ENCODE measurements at places on chromosomes 4 and X. TPM values are rescaled to one million over a fixed set of nuclear protein-coding genes. Genes with fewer than 3 reads are reported as not detected.

GRCh38 chr4:114399105-114399504 is 199.5 kb upstream of the UGT8 start:
- no peak overlapping the region for H3K4me3 ChIP-seq
- H3K27me3 ChIP-seq, result no peaks in the 10 kb centered on the region
- no peak overlapping the region for H3K27ac ChIP-seq
- DNase-seq, result no peak

GRCh38 chrX:22247169-22247568 is 25.5 kb upstream of the CBLL2 start:
- H3K36me3 ChIP-seq, result peaks cover 3% of the 10 kb centered on the region
- H3K27ac ChIP-seq, result no peak overlapping the region
- no peaks in the 10 kb centered on the region for H3K4me1 ChIP-seq
- no peak for DNase-seq

Gene CXCL11
- not detected for total RNA-seq

Gene KLHL15
- total RNA-seq, result 16.5 TPM

- peaks cover 4% of the 10 kb centered on the region for H3K36me3 ChIP-seq
- H3K4me3 ChIP-seq, result no peak overlapping the region
- no peak overlapping the region for H3K27ac ChIP-seq
- no peaks in the 10 kb centered on the region for H3K4me1 ChIP-seq
- DNase-seq, result no peak
Observed at GRCh38 chrX:17501746-17502145, 126.7 kb downstream of the NHS start.

DNA sequence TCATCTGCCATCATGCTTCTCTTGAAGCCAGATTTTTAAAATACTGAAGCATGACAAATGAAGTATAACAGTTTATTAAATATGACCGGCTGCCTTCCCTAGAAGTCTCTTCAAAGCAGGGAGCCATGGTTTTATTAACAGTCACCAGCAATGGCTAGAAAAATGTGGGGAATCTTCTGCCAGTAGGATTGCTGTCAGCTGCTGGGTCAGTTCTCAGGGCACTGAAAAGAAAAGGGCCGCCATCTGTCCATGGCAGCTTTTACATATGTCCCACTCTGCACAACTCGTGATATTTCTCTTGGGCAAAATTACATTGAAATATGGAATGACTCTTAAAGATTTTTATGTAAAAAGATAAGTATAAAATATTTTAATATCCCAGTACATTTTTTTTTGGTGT is 2.8 kb downstream of the CCNG2 start:
- H3K4me1 ChIP-seq, result peaks cover 41% of the 10 kb centered on the region
- H3K4me3 ChIP-seq, result peak overlapping the region; percentile 98
- no peak for DNase-seq
- no peak overlapping the region for H3K27ac ChIP-seq

Gene SSX4B
- total RNA-seq, result not detected

GRCh38 chr4:151409470-151410313 is 716 bp downstream of the FHIP1A start:
- H3K27me3 ChIP-seq, result peaks cover 65% of the 10 kb centered on the region
- H3K36me3 ChIP-seq, result no peaks in the 10 kb centered on the region
- peak overlapping the region; percentile 92 for H3K4me3 ChIP-seq
- no peak overlapping the region for H3K27ac ChIP-seq
- peaks cover 18% of the 10 kb centered on the region for H3K4me1 ChIP-seq

DNA sequence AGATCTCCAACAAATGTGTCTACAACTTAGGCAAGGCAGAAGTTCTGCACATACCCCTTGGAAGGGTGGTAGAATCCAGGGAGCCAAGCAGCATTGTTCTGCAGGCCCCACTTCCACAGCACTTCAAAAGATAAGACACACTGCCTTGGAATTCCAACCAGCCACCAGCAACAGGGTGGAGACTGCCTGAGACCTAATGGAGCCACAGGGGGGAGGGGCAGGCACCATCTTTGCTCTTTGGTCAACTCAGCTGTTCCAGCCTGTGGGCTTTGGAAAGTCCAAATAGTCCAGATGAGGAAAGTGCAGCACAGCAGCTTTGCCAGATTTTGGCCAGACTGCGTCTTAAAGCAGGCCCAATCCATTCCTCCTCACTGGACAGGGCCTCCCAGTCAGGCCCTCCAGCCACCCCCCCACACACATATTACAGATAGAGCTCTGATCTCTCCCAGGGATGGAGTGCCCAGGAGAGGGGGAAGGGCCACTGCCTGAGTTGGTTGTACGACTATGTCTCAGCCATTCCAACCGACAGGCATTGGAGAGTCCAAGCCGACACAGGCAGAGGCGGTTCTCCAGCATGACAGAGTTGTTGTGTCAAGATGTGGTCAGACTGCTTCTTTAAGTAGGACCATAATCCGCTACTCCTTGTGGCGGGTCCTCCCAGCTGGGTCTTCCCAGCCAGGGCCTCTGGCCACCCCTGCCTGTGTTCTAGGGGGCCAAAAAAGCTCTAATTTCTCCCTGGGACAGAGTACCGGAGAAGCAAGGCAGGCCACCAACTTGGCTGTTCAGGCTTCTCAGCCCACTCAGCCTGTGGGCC is 42.5 kb upstream of the ANTXR2 start:
- H3K36me3 ChIP-seq, result no peaks in the 10 kb centered on the region
- H3K27ac ChIP-seq, result no peak overlapping the region

- DNase-seq, result no peak
- H3K27ac ChIP-seq, result no peak overlapping the region
- H3K4me1 ChIP-seq, result peaks cover 8% of the 10 kb centered on the region
- peaks cover 28% of the 10 kb centered on the region for H3K36me3 ChIP-seq
- H3K4me3 ChIP-seq, result no peak overlapping the region
- H3K27me3 ChIP-seq, result no peaks in the 10 kb centered on the region
Observed at GRCh38 chr4:1825326-1825725, 30.6 kb downstream of the LETM1 start.

Gene PABPC5
- 10.0 TPM for total RNA-seq

GRCh38 chr4:154741131-154741665 is 2.6 kb upstream of the LRAT start:
- no peaks in the 10 kb centered on the region for H3K36me3 ChIP-seq
- H3K27me3 ChIP-seq, result peaks cover 84% of the 10 kb centered on the region
- DNase-seq, result no peak
- H3K4me1 ChIP-seq, result peaks cover 25% of the 10 kb centered on the region

Gene FAM9C
- 0.25 TPM for total RNA-seq

- no peak overlapping the region for H3K27ac ChIP-seq
- DNase-seq, result no peak
- no peaks in the 10 kb centered on the region for H3K27me3 ChIP-seq
- H3K4me3 ChIP-seq, result no peak overlapping the region
Observed at GRCh38 chr4:54746218-54746617, 88.5 kb downstream of the KIT start.

GRCh38 chr4:10737337-10737736 is 52.8 kb upstream of the CLNK start:
- H3K36me3 ChIP-seq, result no peaks in the 10 kb centered on the region
- H3K4me1 ChIP-seq, result peaks cover 7% of the 10 kb centered on the region
- DNase-seq, result no peak
- H3K27ac ChIP-seq, result no peak overlapping the region
- peaks cover 5% of the 10 kb centered on the region for H3K27me3 ChIP-seq
- H3K4me3 ChIP-seq, result no peak overlapping the region

GRCh38 chr4:73707269-73707875 is 33.0 kb upstream of the CXCL8 start:
- no peak for DNase-seq

DNA sequence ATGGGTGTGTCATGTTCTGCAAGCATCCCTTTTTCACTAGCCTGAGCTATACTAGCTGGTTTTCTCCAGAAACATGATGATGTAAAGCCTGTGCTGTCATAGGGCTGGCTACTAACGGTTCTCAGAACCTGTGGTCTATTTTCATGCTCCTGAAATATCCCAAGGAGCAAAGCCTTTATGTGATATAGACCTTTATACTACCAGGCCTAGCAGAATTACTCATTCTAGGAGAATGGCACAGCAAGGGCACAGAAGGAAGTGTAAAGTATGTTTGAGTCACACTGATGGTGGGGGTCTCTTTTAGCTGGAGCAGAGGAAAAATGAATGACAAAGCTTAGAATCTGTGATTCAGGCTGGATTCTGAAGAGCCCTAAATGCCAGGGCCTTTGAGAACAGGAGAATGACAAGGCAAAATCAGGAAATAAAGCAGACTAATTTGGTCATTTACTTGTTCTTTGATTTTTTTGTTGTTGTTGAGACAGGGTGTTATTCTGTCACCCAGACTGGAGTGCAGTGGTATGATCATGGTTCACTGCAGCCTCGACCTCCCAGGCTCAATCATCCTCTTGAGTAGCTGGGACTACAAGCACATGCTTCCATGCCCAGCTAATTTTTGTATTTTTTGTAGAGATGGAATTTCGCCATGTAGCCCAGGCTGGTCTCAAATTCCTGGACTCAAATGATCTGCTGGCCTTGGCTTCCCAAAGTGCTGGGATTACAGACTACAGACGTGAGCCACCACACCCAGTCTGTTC is 11.8 kb downstream of the TCEAL1 start:
- DNase-seq, result no peak
- peaks cover 4% of the 10 kb centered on the region for H3K27me3 ChIP-seq

- DNase-seq, result no peak
- H3K27me3 ChIP-seq, result no peaks in the 10 kb centered on the region
- no peaks in the 10 kb centered on the region for H3K36me3 ChIP-seq
- H3K4me1 ChIP-seq, result no peaks in the 10 kb centered on the region
- H3K27ac ChIP-seq, result no peak overlapping the region
- H3K4me3 ChIP-seq, result no peak overlapping the region
Observed at GRCh38 chrX:42028109-42028508, 104.8 kb upstream of the CASK start.

- no peak for DNase-seq
- H3K4me1 ChIP-seq, result no peaks in the 10 kb centered on the region
- H3K36me3 ChIP-seq, result no peaks in the 10 kb centered on the region
- H3K4me3 ChIP-seq, result no peak overlapping the region
- no peaks in the 10 kb centered on the region for H3K27me3 ChIP-seq
Observed at GRCh38 chrX:21683941-21684340, 25.8 kb upstream of the KLHL34 start.

Gene GRIA2
- 2.9 TPM for total RNA-seq

Gene STK32B
- total RNA-seq, result 3.4 TPM

GRCh38 chr4:16513876-16514275 is 287.6 kb upstream of the TAPT1 start:
- no peak overlapping the region for H3K4me3 ChIP-seq
- DNase-seq, result no peak
- H3K27ac ChIP-seq, result no peak overlapping the region
- H3K36me3 ChIP-seq, result peaks cover 3% of the 10 kb centered on the region

Gene CSN1S1
- not detected for total RNA-seq

Gene KIF4A
- total RNA-seq, result 58.5 TPM

GRCh38 chr4:19051831-19052230 is 1030.3 kb upstream of the LCORL start:
- no peaks in the 10 kb centered on the region for H3K27me3 ChIP-seq
- H3K36me3 ChIP-seq, result peaks cover 4% of the 10 kb centered on the region
- no peak overlapping the region for H3K27ac ChIP-seq
- peaks cover 33% of the 10 kb centered on the region for H3K4me1 ChIP-seq

DNA sequence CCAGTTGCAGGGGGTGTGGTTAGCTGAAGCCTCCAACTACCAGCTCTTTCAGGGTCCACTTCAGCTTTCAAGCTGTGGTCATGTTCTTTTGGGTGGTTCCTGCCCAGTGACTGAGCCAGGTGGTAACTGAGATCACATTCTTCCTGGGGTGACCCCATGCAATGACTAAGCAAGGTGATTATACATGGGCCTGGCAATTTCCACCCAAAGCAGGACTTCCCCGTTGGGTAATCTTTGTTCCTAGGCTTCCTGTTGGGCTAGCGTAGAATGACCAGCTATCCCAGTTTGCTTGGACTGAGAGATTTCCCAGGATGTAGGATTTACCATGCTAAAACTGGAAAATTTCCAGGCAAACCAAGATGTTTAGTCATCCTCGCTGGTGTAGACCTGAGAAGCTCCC is 18.4 kb upstream of the MAGEB17 start:
- H3K27ac ChIP-seq, result no peak overlapping the region
- no peaks in the 10 kb centered on the region for H3K27me3 ChIP-seq
- DNase-seq, result no peak
- no peaks in the 10 kb centered on the region for H3K36me3 ChIP-seq

Gene CPE
- 65.2 TPM for total RNA-seq

Gene SPANXC
- not detected for total RNA-seq

Gene ERAS
- total RNA-seq, result 0.49 TPM

DNA sequence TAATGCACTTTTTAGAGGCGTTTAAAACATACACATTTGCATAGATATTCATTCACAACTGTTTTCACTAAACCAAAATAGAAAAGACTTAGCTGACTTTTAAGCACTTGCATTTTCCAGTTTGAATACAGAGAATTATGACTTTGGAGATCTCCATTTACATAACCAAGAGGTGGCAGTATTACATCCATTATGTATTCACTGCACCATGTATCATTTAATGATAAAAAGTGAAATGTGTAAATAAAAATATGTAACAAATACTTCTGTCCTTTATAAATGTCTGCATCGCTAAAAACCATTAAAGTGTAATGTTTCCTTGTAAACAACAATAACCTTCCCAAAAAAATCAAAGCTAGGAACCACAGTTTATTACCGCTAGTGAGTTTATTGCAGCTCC is 413.2 kb downstream of the FGF13 start:
- H3K27ac ChIP-seq, result no peak overlapping the region
- H3K36me3 ChIP-seq, result no peaks in the 10 kb centered on the region
- no peak for DNase-seq
- H3K27me3 ChIP-seq, result no peaks in the 10 kb centered on the region

GRCh38 chrX:45035071-45035470 is 162.1 kb downstream of the KDM6A start:
- H3K36me3 ChIP-seq, result peaks cover 16% of the 10 kb centered on the region
- peaks cover 3% of the 10 kb centered on the region for H3K4me1 ChIP-seq
- no peaks in the 10 kb centered on the region for H3K27me3 ChIP-seq

DNA sequence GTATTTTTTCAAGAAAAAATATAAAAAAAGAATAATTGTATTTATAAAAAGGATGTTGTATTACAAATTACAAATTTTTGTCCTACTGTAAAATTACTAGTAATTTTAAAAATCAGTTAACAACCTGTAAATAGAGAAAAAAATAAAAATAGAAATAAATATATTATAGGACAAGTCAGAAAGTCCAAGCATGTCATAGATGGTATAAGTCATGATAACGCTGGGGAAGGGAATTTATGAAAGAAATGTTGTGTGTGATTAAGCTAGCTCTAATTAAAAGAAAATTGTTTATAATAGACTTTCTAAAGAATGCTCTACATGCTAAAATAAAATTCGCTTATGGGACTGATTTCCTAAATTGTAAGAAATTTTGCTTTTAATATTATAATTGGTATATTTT is 2329.9 kb downstream of the ARAP2 start:
- DNase-seq, result no peak
- H3K27me3 ChIP-seq, result no peaks in the 10 kb centered on the region
- peaks cover 5% of the 10 kb centered on the region for H3K36me3 ChIP-seq
- H3K4me3 ChIP-seq, result no peak overlapping the region
- H3K27ac ChIP-seq, result no peak overlapping the region

DNA sequence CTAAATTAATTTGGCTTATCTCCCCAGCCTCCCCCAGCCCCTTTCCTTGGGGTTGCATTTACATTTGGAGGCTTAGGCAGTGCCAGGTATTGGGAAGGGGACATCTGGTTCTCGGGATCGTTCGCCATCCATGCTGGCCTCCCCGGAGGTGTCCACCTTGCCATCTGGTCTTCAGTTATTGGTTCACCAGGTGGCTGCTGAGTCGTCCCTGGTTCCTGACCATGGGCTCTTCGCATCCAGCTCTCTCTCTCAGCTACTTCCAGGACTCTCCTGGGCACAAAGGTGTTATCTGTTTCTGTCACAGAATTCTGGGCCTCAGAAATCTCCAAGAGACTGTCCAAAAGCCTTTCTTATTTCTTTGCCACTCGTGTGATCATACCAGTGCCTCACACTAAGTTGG is 75.4 kb upstream of the SCOC start:
- peaks cover 36% of the 10 kb centered on the region for H3K4me1 ChIP-seq
- no peak overlapping the region for H3K4me3 ChIP-seq
- no peak for DNase-seq
- H3K27me3 ChIP-seq, result no peaks in the 10 kb centered on the region

Gene AIMP1
- total RNA-seq, result 34.3 TPM

Gene ENPEP
- total RNA-seq, result 4.5 TPM
